ENCODE measurements at places on chromosomes 16 and 17.

- no peak for DNase-seq
These were observed 172.8 kb upstream of the WSCD1 start for GRCh38 chr17:5897275-5897911.

GRCh38 chr16:57938936-57939871, 31.7 kb downstream of the CNGB1 start:
- no peak for DNase-seq

GRCh38 chr16:62225675-62226074, 189.4 kb upstream of the CDH8 start:
- DNase-seq: peak; percentile 36

GRCh38 chr16:47979164-47979520, 176.7 kb downstream of the ABCC12 start:
- no peak for DNase-seq

- DNase-seq: no peak
These were observed at the start of gene CNGB1 for GRCh38 chr16:57970970-57971369. CNGB1 (minus strand) TSS chr16:57971128; CDS start chr16:57967286, 3,842 bp downstream.

- no peak for DNase-seq
These were observed 32.1 kb downstream of the ZFHX3 start for GRCh38 chr16:73015612-73016487.

DNA sequence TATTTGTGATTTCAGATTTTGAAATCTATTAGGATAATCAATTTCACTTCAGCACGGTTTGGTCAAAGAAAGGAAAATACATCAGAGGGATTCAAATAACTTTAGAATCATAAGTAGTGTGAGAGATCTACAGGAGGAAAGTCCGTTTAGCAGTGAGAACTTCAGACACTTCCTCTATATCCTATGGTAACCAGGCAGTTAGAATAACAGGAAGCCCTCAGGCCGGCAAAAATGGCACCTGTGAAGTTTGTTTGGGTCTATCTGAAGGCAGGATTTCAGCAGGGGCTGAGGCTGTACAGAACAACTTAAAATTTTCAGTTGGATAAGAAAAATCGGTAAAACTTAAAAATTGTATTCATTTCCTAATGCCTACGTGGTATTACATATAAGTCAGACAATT, 24.9 kb downstream of the KCNJ16 start:
- DNase-seq: no peak

GRCh38 chr17:32609085-32609484, 122.3 kb downstream of the CDK5R1 start:
- no peak for DNase-seq

- DNase-seq: no peak
These were observed 7.6 kb downstream of the CYTH1 start for GRCh38 chr17:78774453-78774852.

DNA sequence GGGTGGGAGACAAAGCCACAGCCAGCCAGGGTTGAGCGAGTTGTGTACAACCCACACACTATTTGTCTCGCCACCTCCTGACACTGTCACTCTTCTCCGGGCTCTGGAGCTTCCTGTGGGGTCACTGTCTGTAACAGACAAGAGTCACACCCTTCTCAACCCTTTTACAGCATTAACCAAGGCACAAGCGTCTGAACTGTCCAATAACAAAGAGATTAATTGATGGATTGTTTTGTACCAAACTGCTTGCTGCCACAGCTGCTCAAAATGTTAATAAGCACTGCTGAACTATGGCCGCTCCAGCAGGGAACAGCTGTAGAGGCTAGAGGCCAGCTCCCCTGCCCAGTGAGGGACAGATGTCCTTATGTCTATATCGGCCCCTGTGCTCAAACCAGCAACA, 25.2 kb upstream of the HYDIN start:
- peak; percentile 32 for DNase-seq

DNA sequence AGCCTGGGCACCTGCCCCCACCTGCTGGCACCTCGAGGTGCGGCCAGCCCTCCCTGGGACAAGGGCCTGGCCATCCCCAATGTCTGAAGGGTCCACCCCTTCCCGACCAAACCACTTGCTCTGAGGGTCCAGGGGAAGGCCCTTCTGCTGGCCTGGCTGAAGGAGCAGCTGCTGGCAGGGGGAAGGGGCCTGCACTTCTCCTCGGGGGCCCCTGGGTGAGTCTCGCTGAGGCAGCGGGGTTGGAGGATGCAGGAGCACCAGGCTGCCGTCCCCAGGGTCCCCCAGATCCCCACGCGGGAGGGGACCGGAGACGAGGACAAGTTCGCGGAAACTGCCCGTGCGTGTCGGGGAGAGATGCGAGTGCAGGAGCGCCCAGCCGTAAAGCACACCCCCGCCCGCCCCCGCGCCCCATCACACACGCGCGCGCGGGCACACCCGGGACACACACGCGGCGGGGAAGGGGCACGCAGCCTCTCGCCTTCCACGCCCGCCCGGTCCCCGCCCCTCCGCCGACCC, 725 bp upstream of the CACNA1H start:
- no peak for DNase-seq
